Renal cortex interstitium (tissue), 15 donors: ENCODE measurements at places on chromosomes 1 and 21.

GRCh38 chr1:109527846-109528695 is 11.6 kb upstream of the GPR61 start:
- no peak for DNase-seq

- no peak for DNase-seq
Measured at GRCh38 chr1:116152950-116153691, 41.9 kb downstream of the MAB21L3 start.

- no peak for DNase-seq
Measured at GRCh38 chr1:1778663-1779319, 521 bp upstream of the NADK start.

GRCh38 chr1:92494485-92495141 is 7.9 kb upstream of the GFI1 start:
- DNase-seq, result no peak

DNA sequence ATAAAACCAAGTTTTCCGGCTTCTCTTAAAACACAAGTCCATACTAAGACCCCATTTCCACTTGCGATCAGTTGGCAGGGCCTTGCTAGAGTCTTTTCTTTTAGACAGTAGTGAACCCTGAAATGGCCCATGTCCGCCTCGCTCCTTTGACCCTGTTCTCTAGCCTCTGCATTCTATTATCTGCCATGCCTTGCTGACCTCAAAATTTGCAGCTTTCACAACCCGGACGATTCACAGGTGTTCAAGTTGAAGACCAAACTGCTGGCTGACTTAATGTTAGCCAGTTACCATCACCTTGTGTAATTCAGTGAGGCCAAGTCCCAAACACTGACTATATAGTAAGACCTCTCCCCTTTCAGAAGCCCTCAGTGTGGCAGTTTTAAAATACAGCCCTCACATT is 174.2 kb downstream of the PCP4 start:
- DNase-seq, result no peak

DNA sequence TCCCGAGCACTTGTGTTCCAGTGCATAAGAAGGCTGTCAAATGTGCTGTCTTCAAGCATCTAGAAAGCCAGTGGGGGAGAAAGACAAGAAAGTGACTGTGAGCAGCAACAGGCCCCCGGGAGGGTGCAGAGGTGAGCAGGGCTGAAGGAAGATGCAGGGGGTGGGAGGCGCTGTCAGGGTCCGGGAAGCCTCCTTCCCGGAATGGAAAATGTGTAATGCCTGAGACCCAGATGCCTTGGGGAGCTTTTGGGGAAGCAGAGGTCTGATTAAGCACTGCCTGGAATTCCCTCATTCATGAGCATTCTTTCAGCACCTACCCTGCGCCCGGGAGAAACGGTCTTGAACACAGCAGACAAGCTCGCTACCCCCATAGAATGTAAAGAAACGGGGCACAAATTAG is 1.3 kb downstream of the NPHP4 start:
- no peak for DNase-seq

- DNase-seq, result no peak
Measured at GRCh38 chr1:12097321-12097720, 34.2 kb downstream of the TNFRSF8 start.

DNA sequence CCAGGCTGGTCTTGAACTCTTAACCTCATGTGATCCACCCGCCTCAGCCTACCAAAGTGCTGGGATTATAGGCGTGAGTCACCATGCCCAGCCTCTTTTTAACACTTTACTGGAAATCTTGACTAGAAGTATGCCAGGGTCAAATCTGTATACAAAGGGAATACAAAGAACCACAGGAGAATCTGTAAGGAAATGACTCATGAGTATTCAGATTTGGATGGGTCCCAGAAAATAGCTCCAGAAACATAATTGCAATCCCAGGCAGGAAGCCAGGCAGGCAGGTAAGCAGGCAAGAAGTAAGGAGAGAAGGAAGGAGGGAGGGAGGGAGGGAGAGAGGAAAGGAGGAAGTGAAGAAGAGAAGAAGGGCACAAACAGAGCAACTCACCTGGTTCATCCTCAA is 22.8 kb upstream of the TIAM1 start:
- DNase-seq, result no peak

- DNase-seq, result peak; percentile 43
Measured at GRCh38 chr1:183942933-183943693, 94.4 kb downstream of the COLGALT2 start.

DNA sequence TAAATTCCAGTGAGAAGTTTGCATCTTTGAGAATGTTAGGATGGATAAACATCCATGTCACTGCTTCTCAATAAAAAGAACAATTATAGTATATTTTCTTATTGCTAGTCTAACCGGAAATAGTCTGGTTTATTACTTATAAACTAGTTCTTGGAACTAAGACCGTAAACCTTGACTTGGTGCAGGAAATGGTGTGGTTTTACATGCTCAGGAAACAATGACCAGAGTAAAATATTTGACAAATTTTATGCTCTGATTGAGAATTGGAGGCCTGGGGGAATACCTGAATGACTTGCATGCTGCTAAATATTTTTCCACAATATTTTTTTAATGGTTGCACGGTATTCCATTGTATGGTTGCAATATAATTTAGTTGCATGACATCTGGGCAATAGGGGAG is 76.3 kb downstream of the XCL2 start:
- DNase-seq, result no peak

DNA sequence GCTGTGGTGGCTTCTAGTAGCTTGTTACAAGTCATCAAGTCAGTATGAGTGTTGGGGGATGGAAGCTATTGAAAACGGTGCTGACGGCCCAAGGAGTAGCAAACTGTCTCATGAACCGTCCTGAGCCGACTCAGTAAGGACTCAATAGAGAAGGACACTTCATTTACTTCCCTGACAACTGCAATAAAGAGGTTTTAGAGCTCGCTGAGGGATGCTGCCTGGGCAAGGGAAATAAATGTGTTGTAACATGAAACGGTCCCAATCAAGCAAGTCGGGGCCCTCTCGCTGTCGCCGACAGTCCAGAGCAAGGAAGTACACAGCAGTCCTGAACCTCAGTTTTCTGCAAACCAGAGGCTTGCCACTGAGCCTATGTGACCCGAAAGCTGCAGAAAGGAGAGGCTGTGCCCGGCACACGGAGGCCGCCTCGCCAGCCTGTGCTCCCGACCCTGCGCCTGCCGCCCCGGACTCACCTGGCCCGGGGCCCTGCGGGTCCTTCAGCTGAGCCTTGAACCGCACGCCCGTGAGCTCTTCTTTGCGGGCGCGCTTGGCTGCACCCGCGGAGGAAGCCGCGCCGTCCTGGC is 423 bp downstream of the URB1 start:
- DNase-seq, result no peak

GRCh38 chr1:110956586-110956985 is 7.1 kb downstream of the LRIF1 start:
- DNase-seq, result no peak

GRCh38 chr21:38434913-38435533 is 63.3 kb downstream of the ERG start:
- no peak for DNase-seq

GRCh38 chr1:220879509-220880361 is 492 bp downstream of the HLX start:
- no peak for DNase-seq

- DNase-seq, result no peak
Measured at GRCh38 chr1:72366466-72366865, 84.1 kb upstream of the NEGR1 start.

DNA sequence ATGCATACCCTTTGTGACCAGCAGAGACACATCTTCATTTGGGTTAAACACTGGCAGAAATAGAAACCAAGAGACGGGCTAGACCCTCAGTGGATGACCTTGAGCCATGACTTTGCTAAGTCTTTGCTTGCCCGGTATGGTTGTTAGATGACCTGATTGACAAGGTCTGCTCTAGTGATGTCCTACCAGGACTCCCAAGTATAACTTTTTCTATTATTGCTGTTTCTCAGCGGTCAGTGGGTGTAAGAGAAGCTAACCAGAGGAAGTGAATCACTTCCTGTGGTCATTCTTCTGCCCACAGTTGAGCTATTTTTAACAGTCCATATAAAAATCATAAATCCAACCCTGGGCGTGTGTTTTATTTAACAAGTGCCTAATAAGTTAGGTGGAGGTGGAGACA is 126.2 kb upstream of the ETS2 start:
- DNase-seq, result peak; percentile 18
